NCI-H1436 (cell line): ENCODE measurements at places on chromosomes 1 and 21.

DNA sequence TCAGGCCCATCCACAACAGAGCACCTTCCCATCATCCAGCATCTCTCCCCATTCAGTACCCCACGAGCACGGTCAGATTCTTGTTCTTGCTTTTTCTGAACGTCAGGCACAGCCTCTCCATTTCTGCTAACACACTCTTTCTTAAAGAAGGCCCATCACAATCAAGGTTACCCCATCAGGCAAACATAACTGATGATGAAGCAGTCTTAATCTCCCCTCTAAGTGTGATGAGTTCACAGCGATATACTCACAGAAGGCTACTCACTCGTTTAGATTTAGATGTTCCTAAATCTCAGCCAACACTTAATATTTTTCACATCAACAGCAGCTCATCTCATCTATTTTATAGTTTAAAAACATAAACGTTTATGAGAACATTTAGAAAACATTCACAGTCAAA is 75.6 kb downstream of the ADSS2 start:
- no peak for DNase-seq

DNA sequence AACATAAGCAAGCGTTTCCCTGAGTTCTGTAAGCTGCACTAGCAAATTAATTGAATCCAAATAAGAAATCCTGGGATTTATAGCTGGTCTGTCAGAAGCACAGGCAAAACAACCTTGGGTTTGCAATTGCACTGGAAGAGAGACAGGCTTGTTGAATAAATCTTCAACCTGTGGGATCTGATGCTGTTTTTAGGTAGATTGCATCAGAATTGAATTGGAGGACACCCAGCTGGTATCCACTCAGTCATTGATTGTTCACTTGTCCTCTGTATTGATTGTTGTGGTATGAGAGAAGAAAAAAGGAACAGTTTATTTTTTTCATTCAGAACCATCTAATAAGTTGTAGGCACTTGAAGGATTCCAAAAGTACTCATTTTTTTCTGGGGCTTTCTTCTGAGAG is 497.4 kb downstream of the SIPA1L2 start:
- DNase-seq: no peak

GRCh38 chr1:224879162-224879803 is 50.2 kb upstream of the DNAH14 start:
- DNase-seq: no peak

GRCh38 chr1:233022246-233022645 is 71.8 kb downstream of the NTPCR start:
- DNase-seq: no peak

- DNase-seq: no peak
Observed at GRCh38 chr21:38818325-38818723, 12.6 kb downstream of the ETS2 start.
